Right renal pelvis (tissue), 4 donors: ENCODE measurements at places on chromosomes 4 and X. TPM values are rescaled to one million over a fixed set of nuclear protein-coding genes. Genes with fewer than 3 reads are reported as not detected.

PCDH19 gene
- polyA plus RNA-seq, result 3.5 TPM

COL4A6 gene
- 17.8 TPM for polyA plus RNA-seq

GRIA2 gene
- 1.2 TPM for polyA plus RNA-seq

ART3 gene
- 0.39 TPM for polyA plus RNA-seq

F11 gene
- polyA plus RNA-seq, result 2.9 TPM

CSN3 gene
- not detected for polyA plus RNA-seq

GAGE12J gene
- polyA plus RNA-seq, result not detected

NXF2 gene
- 0.21 TPM for polyA plus RNA-seq

RAB33B gene
- polyA plus RNA-seq, result 14.0 TPM

TREX2 gene
- polyA plus RNA-seq, result 0.60 TPM

P2RY8 gene
- polyA plus RNA-seq, result 1.7 TPM

VSIG1 gene
- 1.1 TPM for polyA plus RNA-seq

RUFY3 gene
- 109 TPM for polyA plus RNA-seq

SYTL4 gene
- 23.0 TPM for polyA plus RNA-seq

IL13RA2 gene
- polyA plus RNA-seq, result 1.8 TPM

N4BP2 gene
- 22.7 TPM for polyA plus RNA-seq

CT45A3 gene
- polyA plus RNA-seq, result not detected

SHOX gene
- not detected for polyA plus RNA-seq

PARM1 gene
- 68.8 TPM for polyA plus RNA-seq

ADH6 gene
- 23.5 TPM for polyA plus RNA-seq

ZDHHC15 gene
- 6.5 TPM for polyA plus RNA-seq

TMSB15A gene
- 62.7 TPM for polyA plus RNA-seq

SHISA3 gene
- 106 TPM for polyA plus RNA-seq

CCDC120 gene
- polyA plus RNA-seq, result 12.7 TPM

SLC7A11 gene
- polyA plus RNA-seq, result 1.9 TPM

KLB gene
- 0.17 TPM for polyA plus RNA-seq

ATP8A1 gene
- polyA plus RNA-seq, result 30.8 TPM

CXXC4 gene
- polyA plus RNA-seq, result 7.6 TPM

STOX2 gene
- 9.9 TPM for polyA plus RNA-seq

CXorf49 gene
- polyA plus RNA-seq, result 0.10 TPM

SPRY1 gene
- polyA plus RNA-seq, result 94.8 TPM

PABPC1L2A gene
- polyA plus RNA-seq, result not detected

CTAG1B gene
- not detected for polyA plus RNA-seq

USP26 gene
- polyA plus RNA-seq, result not detected

IL2 gene
- not detected for polyA plus RNA-seq

AFF1 gene
- 59.5 TPM for polyA plus RNA-seq

GALNTL6 gene
- polyA plus RNA-seq, result 0.96 TPM
